Hematopoietic multipotent progenitor cell treated with erythropoietin and hydrocortisone succinate and interleukin-3 and kit ligand, for 8 days (in vitro differentiated cells): ENCODE measurements at places on chromosomes 4 and X.
A peak's percentile ranks its signal among the peaks of the same experiment; 100 is the strongest.

GRCh38 chrX:46918434-46918833, 6.2 kb downstream of the JADE3 start:
- no peak for DNase-seq

DNA sequence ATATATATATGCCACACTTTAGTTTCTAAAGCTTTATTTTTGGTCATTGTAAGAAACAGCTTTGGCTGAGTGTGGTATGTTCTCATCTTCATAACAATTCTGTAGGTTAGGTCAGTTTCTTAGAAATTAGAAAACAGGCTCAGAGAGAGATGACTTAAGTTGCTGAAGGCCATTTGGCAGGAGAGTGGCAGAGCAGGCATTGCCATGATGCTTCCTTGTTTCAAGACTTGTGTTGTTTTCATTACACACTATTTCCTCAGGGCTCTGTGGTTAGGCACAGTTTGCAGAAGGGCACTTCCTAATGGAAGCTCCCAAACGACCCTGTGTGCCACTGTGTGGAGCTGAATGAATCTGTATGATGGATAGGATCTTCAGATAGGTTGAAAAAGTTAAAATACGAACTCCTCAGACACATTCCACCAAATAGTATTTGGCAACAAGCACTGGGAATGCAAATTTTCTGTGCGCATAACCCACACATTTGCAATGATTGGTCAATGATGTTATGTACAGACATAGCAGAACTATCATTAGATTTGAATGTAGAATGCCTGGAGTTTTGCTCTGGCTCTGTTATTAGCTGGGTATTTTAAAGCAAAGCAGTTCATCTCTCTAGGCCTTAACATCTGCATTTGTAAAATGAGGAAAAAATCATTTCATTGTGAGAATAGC, 274.3 kb upstream of the HS3ST1 start:
- no peak for DNase-seq

DNA sequence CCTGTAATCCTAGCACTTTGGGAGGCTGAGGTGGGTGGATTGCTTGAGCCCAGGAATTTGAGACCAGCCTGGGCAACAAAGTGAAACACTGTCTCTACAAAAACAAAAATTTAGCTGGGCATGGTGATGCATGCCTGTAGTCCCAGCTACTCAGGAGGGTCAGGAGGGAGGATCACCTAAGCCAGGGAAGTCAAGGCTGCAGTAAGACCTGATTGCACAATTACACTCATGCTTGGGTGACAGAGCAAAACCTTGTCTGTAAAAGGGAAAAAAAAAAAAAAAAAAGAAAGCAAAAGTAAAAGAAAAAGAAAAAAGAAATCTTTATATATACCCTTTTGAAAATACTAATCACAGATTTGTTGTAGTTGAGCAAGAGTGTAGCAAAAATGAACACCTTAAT, 801.0 kb upstream of the IGFBP7 start:
- no peak for DNase-seq

- no peak for DNase-seq
These were observed 55.3 kb upstream of the KCNIP4 start for GRCh38 chr4:22003878-22004277.

- DNase-seq: no peak
These were observed 123.0 kb upstream of the TLR3 start for GRCh38 chr4:185945906-185946305.

DNA sequence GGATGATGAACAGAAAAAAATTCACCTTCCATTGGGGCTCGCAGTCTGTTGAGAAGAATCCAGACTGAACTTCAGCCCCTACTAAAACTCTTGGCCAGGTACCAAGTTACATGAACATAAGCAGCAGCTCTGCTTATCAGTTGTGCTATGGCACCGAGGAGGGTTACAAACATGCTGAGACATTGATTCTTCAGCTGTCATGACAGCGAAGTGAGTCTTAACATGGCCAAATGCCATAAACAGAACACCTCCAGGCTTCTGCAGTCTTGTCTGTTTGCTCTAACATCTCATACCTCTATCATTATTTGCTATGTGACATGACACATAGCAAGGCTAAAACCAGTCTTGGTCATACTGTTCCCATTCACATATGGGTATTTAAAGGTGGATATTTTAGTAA, 521.5 kb downstream of the GRID2 start:
- no peak for DNase-seq

- DNase-seq: no peak
These were observed 608.3 kb upstream of the PCDH10 start for GRCh38 chr4:132540797-132541196.

DNA sequence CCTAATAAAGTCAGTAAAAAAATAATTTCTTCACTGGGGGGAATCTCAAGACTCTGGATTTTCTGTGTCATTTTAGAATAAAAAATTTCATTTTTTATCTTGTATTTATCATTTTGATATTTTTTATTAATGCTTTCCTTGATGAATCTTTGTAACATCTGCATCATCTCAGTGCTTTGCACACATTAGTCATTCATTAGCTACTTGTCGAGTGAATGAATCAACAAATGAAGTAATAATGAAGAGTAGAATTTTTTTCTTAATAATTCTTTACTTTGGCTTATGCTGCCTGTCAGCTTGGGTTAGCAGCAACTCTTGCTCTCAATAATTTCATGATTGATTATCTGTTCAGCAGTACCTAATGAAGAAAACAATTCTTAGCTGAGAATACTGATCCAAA, 530.8 kb downstream of the GRXCR1 start:
- no peak for DNase-seq

- no peak for DNase-seq
These were observed at the start of gene PPP1R2C for GRCh38 chrX:42778096-42778495. PPP1R2C (minus strand) TSS chrX:42778163; CDS start chrX:42778079, 84 bp downstream.

GRCh38 chr4:120897981-120898719, 24.4 kb downstream of the PRDM5 start:
- no peak for DNase-seq

DNA sequence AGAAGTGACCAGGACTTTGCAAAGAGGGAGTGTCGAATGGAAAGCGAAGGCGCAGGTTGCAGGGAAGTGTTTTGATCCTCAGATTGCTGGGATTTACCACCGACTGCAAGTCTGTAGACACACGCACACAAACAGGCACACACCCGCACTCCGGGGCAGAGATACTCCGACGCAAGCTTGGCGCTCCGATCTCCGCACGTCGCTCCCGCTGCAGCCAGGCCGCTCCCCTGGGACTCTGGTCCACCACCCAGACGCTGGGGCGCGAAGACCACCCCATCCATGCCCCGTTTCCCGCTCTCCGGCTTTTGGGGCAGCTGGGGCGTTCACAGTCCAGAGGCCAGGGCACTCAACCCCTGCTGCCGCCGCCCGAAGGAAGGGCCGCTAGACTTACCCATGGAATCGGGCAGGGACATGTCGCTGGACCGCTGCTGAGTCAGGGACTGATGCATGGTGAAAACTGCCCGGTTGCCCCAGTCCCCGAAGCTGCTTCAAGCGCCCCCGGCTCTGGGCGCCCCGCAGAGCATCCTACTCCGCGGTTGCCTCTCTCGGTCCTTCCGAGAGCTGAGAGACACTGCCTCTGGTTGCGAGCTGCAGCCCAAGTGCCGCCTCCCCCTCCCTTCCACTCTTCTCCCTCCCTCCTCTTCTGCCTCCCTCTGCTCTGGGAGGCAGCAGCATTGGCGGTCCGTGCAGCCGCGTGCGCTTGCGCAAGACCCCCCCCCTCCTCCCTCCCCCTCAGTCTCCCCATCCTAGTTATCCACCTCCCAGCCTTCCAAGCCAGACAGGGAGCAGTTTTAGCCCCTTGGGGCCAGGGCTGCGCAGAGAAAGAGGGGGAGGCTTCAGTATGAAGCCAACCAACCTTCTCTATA, at the start of gene TMEM255A:
Gene TMEM255A (minus strand): TSS at position 601 of the 866 bp plus-strand sequence. CDS start 152 bp downstream, at position 449.
- no peak for DNase-seq

GRCh38 chrX:53483416-53483815, 49.2 kb upstream of the HSD17B10 start:
- no peak for DNase-seq

DNA sequence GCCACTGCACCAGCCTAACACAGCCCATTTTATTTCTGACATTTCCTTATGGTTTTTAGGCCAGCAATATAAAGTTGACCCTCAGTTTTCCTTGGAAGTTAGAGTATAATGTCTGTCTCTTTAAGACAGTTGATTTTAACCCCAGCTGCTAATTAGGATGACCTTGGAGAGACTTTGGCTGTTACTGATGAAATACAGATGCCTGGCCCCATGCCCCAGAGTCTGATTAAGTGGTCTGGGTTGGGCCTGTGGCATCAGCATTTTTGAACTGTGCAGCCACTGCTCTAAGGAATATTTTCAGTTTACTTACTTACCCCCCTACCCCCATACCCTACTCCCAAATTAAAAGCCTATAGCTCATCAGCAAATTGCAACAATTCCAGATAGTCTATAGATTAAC, 85.8 kb downstream of the DCLK2 start:
- no peak for DNase-seq

- DNase-seq: no peak
These were observed 64.1 kb downstream of the FAM184B start for GRCh38 chr4:17717301-17717700.

DNA sequence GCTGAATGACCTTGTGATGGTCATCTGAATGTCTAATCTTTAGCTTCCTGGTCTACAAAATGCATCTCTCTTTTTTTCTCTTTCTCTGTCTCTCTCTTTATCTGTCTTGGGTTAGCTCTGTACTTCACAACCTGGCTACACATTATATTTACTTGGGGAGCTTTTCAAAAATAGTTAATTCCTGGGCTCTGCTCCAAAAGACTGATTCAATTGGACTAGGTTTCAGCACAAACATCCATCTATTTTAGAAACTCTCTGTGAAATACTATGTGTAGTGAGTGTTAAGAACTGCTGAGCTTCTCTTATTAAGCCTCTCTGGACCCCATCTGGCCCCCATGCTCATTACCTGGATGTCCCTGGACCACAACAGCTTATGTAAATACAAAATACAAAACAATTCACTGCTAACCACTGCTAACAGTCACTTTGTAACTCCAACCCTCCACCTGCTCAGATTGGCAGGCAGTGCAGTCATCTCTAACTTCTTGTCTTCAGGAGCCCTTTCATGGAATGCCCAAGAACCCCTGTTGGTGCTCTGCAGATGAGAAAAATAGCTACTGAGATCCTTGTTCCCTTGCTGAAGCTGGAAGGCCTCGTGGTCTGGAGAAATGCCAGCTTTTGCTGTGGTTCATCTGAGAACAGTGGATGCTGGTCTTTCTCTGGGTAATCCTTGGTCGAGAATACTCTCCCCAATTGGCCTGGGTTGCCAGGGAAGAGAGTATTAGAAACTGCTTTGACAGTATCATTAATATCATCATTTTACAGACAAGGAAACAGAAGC, 14.8 kb upstream of the BOD1L1 start:
- DNase-seq: no peak

GRCh38 chrX:136850441-136851175, 29.9 kb downstream of the RBMX start:
- no peak for DNase-seq

DNA sequence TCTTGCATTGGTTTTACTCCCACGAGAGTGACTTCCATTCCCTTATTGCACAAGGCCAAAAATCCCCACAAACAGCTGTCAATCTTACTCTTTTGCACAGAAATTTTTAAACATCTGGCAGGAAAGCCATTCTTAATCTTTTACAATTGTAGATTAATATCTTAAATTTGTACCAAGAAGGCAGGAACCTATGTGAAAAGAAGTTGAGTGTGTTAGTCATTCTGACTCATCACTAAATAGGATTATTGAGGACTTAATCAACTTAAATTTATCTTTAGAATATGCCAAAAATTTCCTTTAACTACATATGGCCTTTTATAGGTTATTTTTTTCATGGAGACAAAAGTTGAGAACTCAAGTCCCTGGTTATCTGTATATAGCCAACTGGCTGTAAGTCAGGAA, 49.0 kb upstream of the VEGFC start:
- no peak for DNase-seq

DNA sequence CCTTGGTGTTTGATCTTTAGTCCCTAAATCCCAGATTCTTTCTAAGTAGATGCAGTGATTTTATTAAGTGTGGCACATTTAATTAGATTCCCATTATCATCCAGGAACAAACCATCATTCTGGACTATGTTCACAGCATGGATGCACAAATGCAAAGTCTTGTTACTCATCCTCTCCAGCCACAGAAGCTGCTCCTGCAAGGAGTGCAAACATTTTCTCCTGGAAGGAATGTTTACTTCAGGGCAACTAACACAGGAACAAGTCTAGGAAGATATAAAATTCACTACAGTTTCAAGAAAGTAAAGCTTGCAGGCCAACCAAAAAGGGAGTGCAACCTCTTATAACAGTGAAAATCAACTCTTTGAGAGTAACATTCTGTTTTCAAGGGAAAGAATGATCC, 106.0 kb downstream of the IQCM start:
- no peak for DNase-seq

DNA sequence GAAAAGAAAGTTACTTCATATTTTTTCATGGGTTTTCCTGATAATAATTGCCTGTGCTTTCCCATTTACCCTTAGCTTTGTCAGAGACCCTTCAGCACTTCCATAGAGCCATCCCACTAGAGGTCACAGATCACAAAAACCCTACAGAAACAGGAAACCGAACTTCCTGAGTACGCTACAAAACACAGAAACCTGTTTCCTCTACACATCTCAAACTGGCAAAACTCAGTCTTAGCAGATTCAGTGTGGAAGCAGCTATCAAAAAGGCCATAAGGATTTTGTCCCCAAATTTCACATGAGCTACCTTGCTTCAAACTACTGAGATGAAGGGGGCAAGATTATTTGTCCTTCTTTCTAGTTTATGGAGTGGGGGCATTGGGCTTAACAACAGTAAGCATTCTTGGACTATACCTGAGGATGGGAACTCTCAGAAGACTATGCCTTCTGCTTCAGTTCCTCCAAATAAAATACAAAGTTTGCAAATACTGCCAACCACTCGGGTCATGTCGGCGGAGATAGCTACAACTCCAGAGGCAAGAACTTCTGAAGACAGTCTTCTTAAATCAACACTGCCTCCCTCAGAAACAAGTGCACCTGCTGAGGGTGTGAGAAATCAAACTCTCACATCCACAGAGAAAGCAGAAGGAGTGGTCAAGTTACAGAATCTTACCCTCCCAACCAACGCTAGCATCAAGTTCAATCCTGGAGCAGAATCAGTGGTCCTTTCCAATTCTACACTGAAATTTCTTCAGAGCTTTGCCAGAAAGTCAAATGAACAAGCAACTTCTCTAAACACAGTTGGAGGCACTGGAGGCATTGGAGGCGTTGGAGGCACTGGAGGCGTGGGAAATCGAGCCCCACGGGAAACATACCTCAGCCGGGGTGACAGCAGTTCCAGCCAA, at the start of gene MMRN1:
Gene MMRN1 (plus strand): TSS at position 206 of the 902 bp plus-strand sequence. CDS start 118 bp downstream, at position 324.
- DNase-seq: peak; percentile 33

DNA sequence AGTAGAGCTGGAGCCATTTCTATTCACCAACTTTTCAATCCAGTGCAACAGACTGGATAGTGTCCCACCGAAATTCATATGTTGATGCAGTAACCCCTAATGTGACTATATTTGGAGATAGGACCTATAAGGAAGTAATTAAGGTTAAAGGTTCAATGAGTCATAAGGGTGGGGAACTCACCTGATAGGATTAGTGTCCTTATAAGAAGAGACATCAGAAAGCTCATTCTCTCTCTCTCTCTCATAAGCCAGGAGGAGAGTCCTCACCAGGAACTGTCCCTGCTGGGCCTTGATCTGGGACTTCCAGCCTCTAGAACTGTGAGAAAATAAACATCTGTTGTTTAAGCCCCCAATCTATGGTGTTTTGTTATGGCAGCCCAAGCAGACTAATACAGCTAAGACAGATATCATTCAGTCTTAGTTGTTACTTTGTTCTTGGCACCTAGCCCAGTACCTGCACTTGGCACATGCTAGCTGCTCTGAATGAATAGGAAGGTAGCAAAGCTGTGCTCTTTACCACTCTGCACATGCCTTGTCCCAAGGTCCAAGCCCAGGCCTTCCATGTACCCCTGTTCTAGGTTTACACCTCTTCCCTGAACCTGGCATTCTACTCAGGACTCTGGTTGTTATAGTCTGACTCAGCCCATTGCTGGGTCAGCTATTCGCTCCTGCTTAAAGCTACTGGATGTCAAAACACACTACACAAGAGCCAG, 19.2 kb upstream of the BRS3 start:
- peak; percentile 2 for DNase-seq
